Mesenchymal stem cell (in vitro differentiated cells and primary cell): ENCODE measurements at places on chromosomes 3 and 15.

GRCh38 chr3:70518356-70518755, 205.9 kb upstream of the MDFIC2 start:
- no peak for DNase-seq

DNA sequence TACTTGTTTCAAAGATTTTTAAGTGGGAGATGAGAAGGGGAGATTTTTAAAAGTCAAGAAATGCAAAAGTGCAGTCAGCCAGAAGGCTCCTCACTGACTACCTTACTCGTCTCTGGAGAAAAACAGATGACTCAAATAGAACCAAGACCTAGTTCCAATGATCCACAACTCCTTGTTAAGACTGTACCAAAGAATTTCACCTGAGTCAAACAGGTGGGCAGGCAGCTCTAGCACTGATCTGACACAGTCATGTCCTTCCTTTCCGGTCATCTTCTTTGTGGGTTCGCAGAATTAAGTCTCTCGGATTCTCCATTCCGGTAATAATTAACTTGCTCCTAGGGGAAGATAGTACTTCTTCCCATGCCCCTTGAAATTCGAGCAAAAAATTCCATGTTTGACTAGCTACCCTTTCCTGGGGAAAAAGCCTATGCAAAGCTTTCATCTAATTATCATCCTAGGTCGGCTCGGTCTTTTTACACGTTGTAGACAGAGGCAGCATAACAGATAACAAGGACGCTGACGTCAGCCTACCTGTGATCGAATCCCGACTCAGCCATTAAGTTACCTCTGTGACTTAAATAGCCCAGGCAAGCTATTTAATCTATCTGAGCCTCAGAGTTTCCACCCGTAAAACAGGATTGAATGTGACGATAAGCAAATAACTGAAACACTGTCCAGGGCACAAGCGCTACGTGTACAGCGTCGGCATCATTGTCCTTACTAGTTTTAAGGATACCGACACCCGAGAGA, 758 bp downstream of the SELENOK start:
- DNase-seq: peak; percentile 65

DNA sequence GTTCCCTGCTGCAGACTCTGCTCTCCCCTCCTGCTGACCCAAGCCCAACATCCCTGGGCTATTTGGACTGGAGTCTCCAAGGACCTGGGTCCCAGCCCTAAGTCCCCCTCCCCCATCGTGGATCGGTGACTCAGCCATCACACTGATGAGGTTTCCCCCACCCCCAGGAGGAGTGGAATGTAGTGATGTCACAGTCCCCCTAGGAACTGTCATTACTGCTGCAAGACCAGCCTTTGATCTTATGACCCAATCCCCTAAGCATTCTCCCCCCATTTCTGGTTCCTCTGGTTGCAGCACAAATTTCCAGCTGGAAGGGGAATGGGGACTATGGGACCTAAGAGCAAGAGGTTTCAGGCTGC, 63.4 kb upstream of the CSPG4 start:
- peak; percentile 75 for DNase-seq

DNA sequence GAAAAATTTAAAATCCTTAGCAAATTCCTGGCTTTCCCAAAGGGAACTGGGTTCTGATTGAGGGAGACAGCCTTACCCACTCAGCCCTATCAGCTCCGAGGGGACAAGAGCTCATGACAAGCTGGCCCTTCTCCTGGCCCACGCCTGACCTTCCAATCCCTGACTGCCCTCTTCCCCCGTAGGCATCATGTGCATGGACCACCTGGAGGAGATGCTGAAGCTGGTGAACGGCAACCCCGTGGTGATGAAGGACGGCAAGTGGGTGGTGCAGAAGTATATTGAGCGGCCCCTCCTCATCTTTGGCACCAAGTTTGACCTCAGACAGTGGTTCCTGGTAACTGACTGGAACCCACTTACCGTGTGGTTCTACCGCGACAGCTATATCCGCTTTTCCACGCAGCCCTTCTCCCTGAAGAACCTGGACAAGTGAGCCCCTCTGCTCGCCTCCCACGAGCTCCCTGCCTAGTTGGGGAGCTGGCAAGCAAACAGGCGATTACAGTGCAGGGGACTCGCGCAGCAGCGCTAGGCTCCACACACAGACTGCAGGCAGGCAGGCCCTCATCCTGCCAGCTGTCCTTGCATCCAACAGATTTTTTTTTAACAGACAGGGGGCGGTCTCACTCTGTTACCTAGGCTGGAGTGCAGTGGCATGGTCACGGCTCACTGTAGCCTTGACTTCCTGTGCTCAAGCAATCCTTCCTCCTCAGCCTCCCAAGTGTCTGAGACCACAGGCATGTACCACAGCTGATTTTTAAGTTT, 16.8 kb downstream of the RPUSD3 start:
- DNase-seq: peak; percentile 33

DNA sequence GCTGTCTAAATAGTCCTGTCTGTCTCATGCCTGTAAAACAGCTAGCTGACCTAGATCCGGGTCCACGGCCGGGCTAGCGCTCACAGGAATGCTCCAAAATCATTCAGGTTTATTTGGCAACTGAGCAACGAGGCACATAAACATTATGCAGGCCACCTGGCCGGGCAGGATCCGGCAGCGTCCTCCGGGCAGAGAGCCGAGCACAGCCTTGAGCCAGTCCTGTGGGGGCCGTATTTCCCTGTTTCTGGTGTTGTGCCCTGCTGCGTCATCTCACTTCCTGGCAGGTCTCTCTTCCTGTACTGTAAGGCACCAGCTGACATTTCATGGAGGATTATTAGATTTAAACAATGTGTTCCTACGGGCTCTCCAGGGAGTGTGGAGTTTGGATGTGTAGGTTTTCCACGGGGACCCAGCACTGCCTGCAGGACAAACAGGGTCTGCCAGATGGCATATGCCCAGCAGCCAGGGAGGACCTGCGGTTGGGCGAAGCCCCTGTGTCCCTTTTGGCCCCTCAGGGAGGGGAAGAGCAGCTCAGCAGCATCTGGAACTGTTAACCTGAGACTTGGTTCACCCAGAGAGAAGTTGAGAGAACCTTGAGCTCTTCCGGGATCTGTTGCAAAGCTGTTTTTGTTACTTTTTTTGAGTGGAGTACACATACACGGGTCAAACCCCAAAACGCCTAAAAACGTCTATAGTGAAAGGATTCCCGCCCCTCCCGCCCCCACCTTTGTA, 16.6 kb upstream of the LRRK1 start:
- no peak for DNase-seq
